ENCODE measurements at places on chromosomes 12 and 14.

DNA sequence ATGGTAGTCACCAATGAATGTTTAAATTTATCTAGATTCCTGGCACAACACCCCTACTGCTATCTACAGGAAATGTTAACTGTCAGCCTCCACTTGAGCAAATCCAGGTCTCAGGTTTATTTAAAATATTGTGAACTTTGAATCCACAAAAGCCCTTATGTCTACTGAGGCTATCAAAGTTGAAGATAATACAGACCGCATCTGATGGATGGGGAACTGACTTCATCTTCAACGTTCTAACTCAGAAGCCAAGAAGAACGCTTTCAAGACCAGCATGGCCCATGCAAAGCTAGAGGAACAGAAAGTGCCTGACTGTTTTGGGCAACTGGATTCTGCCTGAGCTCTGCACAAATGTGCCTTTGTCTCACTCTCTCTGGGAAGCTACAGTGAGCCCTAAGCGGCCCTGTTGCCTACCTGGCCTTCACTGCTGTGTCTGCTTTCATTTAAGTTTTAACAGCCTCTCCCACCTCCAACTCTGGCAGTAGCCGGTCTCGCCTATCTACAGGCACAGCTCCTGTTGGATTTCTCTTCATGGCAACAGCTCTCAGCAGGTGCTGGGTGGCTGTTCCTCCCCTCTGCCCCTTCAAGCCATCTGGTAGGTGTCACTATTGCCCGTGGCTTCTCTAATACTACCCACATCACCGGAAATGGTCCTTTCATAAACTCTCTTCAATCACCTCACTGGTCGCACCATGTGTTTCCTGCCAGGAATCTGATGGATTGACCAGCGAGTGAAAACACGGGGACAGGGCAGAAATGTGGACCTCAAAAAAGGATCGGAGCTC, 112.1 kb upstream of the OVCH1 start:
- DNase-seq = no peak

DNA sequence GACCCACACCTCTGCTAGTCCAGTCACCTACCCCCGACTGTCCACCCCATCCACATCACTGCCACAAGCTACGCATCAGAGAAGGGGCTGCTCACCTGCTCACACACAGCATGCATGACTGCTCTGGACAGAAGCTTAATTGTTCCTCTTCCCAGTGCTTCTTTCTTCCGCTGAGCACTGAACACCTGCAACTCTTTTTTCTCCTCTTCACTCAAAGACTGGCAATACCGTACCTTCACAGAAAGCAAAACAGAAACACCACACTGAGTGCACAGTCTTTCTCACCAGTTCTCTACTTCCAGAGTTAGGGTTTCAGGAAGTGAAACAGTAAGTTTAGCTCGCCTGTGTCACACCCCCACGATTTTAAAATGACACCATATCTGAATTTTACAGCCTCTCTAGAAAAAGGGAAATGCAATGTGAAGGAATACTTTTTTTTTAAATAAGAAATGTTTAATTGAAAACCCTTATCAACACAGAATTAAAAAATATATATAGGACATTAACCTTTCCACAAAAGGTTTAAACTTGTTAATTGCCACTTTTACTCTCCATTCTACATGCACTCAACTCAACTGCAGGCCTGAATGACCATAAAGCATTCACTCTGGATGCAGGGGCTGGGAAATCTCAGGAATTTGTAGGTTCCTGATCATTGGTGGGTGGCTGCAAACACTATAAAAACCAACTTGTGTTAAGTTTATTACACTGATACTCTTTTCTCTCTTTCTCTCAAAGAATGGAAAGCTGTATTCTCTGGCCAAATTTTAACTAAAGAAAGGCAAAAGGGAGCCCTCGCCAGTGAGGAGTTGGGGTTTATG, 120.0 kb downstream of the PRICKLE1 start:
- no peak for DNase-seq

DNA sequence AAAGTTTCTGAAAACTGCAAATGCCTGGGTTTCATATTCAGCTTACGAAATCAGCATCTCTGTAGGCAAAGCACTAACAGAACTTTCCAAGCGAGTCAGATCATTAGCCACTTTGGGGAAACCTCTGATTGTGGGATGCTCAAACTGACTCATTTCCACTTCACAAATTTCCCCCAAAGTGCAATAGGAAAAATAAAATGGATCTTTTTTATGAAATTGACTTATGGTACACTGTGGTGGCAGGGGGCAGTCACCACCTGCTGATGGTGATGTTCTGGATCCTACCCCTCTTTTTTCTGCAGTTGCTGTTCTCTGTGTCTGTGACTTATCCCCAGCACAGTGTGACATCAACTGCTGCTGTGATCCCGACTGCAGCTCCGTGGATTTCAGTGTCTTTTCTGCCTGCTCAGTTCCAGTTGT, 5.6 kb downstream of the TCTN1 start:
- no peak for DNase-seq

DNA sequence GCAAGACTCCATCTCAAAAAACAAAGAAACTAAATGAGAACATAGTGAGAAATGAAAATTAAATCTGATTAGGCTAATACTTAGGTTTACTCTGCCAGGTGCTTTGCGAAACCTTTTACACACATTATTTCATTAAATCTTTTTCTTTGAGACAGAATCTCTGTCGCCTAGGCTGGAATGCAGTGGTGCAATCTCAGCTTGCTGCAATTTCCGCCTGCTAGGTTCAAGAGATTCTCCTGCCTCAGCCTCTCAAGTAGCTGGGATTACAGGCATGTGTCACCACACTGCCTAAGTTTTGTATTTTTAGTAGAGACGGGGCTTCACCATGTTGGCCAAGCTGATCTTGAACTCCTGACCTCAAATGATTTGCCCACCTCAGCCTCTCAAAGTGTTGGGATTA, 21.9 kb upstream of the EEA1 start:
- DNase-seq = no peak

GRCh38 chr12:92139634-92140150, 6.0 kb downstream of the BTG1 start:
- DNase-seq = no peak

DNA sequence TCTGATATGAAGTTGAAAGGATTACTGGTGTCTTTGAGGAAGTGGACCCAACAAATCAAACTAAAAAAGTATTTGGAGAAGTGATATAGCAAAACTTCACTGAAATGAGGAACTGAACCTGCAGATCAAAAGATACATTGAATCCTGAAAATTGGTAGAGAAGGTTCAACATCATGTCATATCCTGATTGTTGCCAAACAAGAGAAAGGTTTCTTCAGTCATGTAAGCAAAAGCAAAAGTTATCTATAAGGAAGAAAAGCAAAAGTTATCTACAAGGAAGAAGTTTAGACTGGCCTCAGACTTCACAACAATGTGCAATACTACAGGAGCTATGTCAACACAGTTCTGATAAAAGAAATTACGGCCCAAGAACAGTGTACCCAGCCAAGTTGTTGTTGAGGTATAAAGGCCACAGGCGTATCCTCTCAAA, 142.7 kb downstream of the RAD51B start:
- DNase-seq = no peak

GRCh38 chr14:100885196-100885595, 18.3 kb downstream of the RTL1 start:
- DNase-seq = no peak

All from midbrain (tissue), 1 donor.